Brain (organoid and tissue), 16 donors: ENCODE measurements at places on chromosomes 4 and X.
A peak's percentile ranks its signal among the peaks of the same experiment; 100 is the strongest.

DNA sequence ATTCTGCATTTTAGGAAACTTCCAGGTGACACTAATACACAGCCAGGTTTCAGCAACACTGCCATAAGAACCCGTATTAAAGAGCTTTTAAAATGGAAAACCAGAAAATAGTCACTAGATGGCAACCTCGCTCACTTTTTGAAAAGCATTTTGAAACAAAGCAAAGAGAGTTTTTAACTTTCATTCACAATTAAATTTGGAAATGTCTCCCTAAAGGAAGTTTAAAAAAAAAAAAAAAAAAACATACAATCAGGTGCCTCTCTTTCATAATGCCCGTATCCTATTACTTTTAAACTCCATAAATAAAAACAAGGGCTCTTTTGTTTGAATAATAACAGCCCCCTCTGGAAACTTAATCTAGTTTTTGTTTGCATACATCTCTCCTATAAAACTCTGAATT is 20.3 kb downstream of the MEPE start:
- peak; percentile 58 for DNase-seq

GRCh38 chr4:185654311-185654710 is 119.0 kb upstream of the PDLIM3 start:
- DNase-seq = no peak

DNA sequence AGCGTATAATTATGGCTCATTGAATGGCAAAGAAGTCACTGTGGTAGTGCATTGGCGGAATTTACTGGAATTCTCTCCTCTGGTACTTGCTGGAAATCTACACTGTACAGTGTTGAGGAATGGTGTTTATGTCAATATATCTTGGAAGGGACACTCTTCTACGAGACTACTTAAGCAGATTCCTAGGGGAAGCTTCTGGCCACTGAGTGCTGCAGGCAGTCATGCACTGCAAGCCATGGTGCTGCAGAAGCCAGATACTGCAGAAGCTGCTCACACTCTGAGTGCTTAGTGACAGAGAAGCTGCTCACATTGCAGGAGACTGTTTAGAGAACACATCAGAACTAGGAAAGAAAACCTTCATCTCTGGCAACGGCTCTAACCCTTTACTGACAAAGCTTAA is 725.0 kb downstream of the CCSER1 start:
- DNase-seq = peak; percentile 28

- no peak for DNase-seq
These were observed 64.5 kb downstream of the TEC start for GRCh38 chr4:48205107-48205506.

- no peak for DNase-seq
These were observed 856.9 kb upstream of the FRG1 start for GRCh38 chr4:189083769-189084168.

DNA sequence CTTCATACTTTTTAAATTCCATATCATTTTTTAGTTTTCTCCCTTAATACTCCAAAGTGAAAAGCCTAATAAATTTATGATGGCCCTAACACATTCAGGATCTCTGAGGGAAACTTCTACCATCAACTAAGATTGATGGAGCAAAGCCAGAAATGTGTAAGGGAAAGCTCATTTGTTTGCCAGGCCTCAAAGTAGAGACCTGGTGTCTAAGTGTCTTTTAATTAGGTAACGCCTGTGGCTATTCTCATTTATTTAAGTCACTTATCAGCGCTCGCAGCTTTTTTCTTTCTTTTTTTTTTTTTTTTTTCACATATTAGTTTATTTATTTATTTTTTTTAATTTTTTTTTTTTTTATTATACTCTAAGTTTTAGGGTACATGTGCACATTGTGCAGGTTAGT is 242.4 kb downstream of the TMA16 start:
- no peak for DNase-seq

GRCh38 chr4:114366368-114366767 is 232.2 kb upstream of the UGT8 start:
- no peak for DNase-seq

GRCh38 chrX:13433298-13433605 is 113.4 kb upstream of the ATXN3L start:
- DNase-seq = no peak

GRCh38 chr4:8586671-8587468 is 5.7 kb upstream of the CPZ start:
- no peak for DNase-seq

- no peak for DNase-seq
These were observed 336.3 kb upstream of the PITX2 start for GRCh38 chr4:110959041-110959643.

DNA sequence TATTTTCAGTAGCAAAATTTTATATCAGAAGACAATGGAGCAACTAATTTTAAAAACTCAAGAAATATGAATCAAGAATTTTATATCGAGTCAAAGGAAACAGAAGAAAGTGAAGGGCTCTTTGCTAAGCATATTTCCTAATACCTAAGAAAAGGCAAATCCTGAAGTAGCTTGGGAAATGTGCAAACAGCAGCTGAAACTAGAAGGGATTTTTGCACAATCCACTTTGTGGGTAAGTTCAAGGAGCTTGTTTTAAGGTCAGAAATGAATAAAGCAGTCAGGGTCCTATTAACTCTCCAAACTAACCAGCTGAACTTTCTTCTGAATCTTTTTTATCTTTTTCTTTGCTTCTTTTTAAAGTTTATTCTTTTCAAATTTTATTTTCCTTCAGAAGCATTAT is 500.9 kb upstream of the CXorf51A start:
- DNase-seq = no peak

DNA sequence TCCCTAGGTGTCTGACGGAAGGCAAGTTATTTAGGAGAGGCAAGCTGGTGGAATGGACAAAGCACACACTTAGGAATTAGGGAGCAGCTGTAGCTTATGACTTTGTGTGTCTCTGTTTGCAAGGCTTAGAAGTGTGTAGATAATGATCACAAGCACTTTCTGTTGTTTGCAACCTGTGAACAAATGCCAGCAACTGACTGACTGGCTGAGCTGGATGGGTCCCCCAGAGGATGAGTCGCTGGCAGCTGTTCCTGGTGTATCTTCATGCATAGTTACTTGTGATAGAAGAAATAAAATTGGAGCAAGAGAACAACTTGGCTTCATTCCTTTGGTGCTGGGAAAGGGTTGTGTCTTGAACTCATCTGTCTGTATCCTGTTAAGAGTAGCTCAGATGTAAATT is 64.2 kb upstream of the BEND4 start:
- no peak for DNase-seq

GRCh38 chr4:151331276-151332042 is 6.1 kb upstream of the SH3D19 start:
- DNase-seq = no peak

DNA sequence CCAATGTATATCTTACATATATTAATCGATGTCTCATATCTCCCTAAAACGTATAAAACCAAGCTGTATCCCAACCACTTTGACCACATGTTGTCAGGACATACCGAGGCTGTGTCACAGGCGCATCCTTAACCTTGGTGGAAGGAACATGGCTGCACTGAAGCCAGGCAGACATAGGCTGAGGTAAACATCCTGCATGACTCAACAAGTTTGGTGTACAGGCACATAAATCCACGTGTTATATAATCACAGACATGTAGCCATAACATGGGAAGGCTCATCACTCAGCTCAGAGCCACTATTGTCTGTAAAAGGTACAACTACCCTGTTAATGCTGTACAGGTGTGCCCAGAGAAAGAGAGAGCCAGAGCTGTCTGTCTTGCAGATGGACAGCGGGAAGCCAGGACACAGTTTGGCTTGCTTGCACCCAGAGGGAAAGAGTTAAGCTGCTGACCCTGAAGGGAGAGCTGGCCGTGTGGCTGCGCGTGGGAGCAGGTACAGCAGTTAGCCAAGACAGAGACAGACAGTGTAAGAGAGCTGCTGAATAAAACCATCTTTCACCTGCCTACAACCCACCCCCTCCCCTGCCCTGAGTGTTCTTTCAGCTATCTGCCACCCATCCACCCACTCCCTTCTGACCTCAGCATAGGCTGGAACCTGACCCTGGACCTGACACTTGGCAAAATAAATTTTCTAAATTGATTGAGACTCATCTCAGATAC is 22.3 kb upstream of the ZBTB33 start:
- no peak for DNase-seq

GRCh38 chr4:177251237-177251636 is 58.4 kb upstream of the NEIL3 start:
- no peak for DNase-seq

GRCh38 chr4:18722748-18723191 is 701.2 kb upstream of the LCORL start:
- no peak for DNase-seq

- DNase-seq = no peak
These were observed 203.0 kb downstream of the ADAMTS3 start for GRCh38 chr4:72365981-72366380.

- DNase-seq = no peak
These were observed 48.5 kb upstream of the HDAC8 start for GRCh38 chrX:72621163-72621562.

GRCh38 chr4:80196922-80197573 is at the start of gene PRDM8:
PRDM8 (plus strand) TSS chr4:80197503; CDS start chr4:80200081, 2,578 bp downstream.
- DNase-seq = peak; percentile 84
